ENCODE measurements at places on chromosomes 16 and 17.

DNA sequence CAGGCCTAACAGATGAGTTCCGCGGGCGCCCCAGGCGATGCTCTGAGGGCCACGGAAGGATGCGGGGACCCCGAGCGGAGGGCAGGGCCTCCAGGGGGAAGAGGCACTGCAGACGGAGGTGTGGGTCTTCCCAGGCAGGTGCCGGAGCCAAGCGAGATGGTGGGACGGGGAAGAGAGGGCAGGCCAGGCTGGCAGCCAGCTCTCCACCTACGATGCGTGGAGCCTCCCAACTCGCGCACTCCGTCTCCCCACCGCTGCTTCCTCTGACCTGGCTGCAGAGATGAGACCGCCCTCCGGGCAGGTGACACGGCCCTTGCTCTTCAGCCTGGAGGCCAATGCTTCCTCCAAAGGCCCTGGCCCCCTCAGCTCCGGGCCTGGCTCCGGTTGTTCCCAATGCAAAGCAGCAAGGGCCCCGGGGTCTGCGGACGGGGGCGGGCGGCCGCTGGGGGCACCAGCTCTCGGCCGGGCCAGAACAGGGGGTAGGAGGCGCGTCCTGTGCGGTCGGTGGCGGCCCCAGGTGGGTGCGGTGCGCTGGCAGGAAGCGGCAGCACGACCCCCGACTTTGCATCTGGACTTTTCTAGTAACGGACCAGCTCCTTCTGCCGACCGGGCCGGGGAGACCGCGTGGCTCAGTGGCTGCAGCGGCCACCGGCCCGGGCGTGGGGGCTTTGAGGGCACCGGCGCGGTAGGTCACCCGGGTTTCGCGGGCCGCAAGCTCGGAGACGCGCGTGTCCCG is 1.5 kb upstream of the SOX8 start:
- no peak for DNase-seq

DNA sequence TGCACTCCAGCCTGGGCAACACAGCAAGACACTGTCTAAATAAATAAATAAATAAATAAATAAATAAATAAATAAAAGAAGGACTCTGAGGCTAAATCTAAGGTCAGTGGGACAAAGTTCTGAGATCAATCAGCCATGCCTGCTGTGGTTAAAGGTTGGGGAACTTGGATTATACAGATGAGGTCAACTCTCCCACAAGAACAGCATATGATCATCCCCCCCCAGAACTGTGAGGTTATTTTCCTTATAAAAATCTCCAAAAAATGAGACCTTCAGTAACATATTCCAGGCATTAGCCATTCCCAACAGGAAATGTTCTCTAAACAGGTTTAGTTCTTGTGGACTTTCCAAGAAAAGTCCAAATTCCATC is 90.3 kb downstream of the C16orf95 start:
- DNase-seq = no peak

DNA sequence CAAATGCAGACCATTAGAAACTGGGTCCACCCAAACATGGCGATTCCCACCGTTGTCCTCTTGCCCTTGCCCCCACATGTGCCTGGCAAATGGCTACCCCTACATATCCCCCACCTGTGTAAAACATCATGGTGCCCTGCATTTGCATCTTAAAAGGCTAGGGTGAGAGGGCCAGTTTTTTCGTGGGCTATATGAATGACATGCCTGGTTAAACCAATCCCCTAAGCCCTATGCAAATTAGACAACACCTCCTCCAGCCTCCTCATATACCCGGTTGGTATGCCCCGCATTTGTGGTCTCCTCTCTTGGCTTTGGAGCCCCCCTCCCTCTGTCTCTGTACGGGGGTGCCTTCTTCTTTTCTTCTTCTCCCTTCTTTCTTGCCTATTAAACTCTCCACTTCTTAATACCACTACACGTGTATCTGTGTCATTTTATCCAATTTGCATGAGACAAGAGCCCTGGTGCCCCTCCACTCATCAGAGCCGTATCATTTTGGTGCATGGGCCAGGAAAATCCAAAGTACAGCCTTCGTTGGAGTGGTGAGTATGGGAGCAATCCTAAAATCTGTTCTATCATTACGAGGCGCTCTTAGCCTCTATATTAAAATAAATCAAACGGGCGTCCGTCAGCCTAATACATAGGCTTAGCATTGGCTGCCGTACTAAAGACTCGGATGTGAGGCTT is 30.1 kb downstream of the QPRT start:
- no peak for DNase-seq

GRCh38 chr17:48553190-48553547 is 8.3 kb upstream of the HOXB2 start:
- no peak for DNase-seq

DNA sequence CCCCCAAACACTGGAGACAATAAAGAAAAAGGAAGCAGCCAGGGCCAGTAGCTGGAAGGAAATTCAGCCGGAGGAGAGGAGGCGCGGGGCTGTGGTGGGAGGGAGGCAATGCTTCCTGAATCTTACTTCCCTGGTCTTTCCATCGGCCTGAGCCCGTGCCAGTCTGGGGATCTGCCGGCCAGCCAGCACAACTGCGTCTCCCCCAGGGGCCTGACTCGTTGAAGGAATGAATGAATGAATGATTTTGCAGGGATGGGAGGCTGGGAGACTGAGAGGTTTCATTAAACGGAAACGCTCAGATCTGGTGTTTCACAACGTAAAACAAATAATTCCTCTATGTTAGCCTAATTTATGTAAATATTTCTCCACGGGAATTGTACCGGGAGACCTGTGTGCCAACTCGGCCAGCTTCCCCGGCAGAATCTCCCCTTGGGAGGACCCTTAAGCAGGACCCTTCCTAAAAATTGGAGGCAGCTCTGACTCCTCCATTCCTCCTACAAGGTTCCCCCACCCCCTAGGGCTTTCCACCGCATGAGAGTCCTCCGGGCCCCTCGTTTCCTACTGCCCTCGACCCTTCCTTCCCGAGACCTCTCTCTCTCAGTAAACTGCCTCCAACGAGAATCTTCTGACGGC is 1.3 kb upstream of the BAIAP2 start:
- DNase-seq = no peak

GRCh38 chr17:61735807-61736206 is 127.5 kb downstream of the BRIP1 start:
- DNase-seq = no peak

DNA sequence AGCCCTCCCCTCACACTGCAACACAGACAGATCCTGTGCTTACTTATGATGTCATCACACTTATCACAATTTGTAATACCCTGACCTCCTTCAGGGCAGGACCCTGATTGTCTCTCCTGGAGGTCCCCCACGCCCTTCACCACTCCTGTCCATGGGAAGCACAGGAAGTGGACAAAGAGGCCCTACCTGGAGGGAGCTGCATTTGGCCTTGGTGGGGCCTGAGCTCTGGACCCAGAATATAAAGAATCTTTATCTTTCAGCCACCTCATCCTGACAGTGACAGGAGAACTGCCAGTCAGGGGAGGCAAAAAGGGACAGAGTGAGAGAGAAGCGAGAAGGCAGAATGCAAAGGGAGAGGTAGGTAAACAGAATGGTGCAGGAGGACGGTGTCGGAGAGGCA is 303.4 kb upstream of the N4BP1 start:
- no peak for DNase-seq
